GM19239 (cell line): ENCODE measurements at places on chromosomes 2 and 18.

DNA sequence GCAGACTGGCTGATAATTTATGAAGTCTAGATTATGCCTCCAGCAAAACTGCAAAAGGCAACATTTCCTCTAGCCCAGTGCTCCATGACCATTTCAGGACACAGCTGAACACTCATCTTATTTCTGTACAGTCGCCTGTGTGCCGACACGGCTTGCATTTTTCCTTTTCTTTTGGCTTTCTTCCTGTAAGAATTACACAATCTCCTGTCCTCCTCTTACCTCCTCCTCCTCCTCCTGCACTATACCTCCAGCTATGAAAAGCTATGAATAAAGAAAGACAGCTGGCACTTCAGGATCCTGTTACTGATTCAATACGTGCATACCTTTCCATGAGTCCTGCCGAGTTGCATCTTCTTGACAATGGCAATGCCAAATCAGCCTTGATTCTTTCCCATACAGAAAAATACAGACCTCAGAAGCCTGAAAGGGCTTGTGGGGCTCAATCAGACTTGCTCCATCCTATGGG, 32.2 kb upstream of the TRIB2 start:
- no peak for DNase-seq

DNA sequence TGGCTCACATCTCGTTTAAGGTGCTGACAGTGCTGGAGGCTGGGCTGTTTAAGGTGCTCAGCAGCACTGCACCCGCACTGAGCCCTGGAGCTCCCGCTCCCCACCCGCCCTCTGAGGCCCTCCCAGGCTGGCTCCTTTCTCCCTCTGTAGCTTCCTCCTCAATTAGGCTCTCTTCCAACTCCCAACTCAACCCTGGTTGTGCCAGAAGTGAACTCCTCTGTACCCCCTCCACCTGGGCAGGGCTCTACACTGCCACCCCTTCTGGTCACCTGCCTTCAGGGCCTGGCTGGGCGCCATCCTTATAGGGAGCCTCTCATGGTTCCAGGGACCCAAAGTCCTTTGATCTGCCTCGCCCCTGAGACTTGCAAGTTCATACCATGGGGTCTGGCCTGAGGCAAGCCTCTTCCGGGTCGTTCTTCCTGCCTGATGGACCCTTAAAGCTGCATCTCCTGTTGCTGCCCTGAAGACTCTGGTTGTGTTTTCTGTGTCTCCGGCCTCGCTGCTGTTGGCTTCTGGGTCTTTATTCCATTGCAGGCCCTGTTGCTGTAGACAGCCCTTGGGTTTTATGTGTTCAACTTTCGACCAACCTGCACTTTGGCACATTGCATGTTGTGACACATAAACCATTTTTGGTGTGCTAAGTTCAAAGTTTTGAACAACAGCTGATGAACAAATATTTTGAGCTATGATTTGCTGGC, 199.6 kb downstream of the LDLRAD4 start:
- DNase-seq: no peak

- DNase-seq: no peak
These were observed 126.4 kb downstream of the CCBE1 start for GRCh38 chr18:59570796-59571195.

DNA sequence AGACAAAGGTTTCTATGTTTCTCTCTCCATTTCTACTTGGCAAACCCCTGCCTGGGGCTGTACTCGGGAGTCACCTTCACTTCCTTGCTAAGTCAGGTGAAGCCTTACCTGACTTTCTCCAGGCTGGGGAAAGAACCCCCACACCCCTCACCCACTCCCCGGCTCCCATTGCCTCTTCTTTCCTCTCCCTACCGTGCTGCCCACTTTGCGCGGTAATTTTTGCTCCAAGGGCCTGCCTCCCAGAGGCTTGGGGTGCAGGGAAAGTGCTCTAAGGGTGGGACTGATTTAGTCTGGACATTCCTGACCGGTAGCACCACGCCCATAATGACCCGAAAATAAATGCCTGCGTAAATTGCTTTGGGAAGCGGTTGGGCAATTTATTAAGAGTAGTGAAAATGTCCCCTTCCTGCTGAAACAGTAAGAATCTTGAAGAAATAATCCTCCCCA, 49.1 kb upstream of the ATP6V1B1 start:
- no peak for DNase-seq

DNA sequence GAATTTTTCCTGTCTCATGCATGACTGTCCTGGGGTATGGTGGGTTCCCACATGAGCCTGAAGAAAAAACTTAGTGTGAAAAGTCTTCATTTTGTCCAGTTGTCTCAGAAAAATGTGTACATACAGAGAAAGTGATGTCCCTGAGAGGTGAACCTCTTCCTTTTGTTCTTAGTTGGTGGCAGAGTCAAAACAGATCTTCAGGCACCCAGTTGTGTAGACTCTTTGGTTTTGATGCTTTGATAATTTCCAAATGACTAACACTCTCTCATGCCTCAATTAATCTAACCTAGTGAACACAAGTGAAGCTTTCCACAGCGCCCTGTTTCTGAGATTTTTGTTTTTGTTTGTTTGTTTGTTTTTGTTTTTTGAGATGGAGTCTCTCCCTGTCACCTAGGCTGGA, 273.5 kb downstream of the PIK3C3 start:
- DNase-seq: no peak

DNA sequence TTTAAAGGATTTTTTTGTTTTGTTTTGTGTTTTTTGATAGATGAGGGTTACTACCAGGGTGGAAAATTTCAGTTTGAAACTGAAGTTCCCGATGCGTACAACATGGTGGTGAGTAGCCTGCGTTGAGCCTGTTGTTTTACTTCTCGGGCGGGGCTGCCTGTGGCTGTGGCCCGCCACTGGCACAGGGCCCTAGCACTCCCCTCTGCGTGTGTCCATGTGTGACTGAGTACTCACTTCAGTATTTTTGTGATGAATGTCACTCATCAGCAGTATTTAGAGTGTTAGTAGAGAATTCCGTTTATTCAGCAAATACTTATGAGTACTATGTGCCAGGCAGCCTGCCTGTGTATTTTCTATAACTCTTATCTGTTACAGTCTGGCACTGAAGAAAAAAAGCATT, 44.3 kb upstream of the SCLY start:
- DNase-seq: no peak

GRCh38 chr2:150325656-150326314, 161.7 kb downstream of the RND3 start:
- DNase-seq: no peak

DNA sequence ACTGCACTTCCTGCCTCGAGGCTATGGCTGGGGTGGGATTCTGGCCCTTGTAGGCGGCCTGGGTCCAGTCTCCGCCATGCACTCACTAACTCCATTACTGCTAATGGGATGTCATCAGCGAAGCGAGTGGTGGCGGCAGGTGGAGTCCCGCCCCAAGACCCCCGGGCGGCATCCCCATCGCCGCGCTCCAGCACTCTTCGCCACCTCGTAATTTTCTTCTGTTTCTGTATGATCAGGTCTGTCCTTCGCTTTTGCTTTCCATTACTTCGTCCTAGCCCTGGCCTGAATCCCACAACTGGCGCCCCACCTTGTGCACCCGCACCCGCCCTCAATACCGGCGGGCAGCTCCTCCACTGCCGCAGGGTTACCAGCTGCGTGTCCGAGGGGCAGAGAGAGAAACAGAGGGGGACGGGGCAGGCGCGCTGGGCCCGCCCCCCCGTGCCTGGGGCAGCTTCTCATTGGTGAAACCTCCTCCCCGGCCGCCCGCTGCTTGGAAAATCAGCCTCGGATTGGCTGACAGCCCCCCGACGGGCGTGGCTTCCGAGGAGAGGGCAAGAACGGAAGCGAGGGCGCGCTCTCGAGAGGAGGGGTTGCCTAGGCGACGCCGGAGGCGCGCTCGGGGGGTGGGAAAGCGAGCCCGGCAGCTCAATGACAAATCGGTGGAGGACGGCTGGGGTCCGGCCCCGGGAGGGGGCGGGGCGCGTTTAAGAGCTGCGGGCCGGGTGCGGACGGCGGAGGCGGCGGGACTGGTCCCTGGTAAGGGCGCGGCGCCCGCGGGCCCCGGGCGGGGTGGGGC, at the start of gene RALB:
RALB (plus strand) TSS at position 628 of the 796 bp plus-strand sequence. CDS start 25,813 bp downstream, outside the sequence.
- peak; percentile 99 for DNase-seq

GRCh38 chr2:45008296-45009129, 739 bp downstream of the SIX2 start:
- no peak for DNase-seq
